ENCODE measurements at places on chromosomes 5 and 9.
A peak's percentile ranks its signal among the peaks of the same experiment; 100 is the strongest.

DNA sequence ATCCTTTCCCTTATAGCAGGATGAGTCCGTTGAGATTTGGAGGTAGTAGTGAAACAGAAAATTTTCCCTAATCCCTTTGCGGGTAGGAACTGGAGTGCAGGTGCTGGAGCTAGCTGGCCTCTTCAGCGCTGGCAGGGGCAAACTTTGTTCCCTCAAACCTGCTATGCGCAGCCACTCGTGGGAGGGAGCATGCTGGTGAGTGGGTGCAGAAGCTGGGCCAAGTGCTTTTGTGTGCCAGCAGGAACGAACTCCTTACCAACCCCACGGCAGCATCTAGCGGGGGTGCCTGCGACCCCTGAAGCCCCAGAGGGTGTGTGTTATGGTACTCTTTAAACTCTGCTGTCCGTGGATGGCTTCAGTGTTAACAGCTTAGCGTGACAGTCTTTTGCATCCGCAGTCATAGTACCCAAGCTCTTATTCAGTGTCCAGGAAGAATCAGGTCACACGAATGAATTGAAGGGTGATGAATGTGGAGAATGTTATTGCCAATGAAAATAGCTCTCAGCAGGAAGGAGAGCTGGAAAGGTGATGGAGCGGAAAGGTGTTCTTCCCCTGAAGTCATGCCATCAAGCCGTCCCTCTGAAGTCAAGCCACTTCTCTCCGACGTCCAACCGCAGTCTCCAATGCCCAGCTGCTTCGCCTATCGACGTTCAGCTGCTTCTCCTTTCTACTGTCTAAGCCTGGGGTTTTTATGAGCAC, 1445.1 kb upstream of the CDH9 start:
- no peak for DNase-seq

GRCh38 chr5:180433032-180433422, 61.2 kb upstream of the CNOT6 start:
- no peak for DNase-seq

GRCh38 chr9:8649160-8649559, 849.6 kb upstream of the DMAC1 start:
- DNase-seq: no peak

- DNase-seq: no peak
Measured at GRCh38 chr5:133846478-133847226, 121.8 kb downstream of the C5orf15 start.

- no peak for DNase-seq
Measured at GRCh38 chr5:73668017-73668416, 42.0 kb downstream of the ARHGEF28 start.

GRCh38 chr5:150103678-150104549, 17.6 kb upstream of the CSF1R start:
- DNase-seq: no peak

- DNase-seq: no peak
Measured at GRCh38 chr5:18305288-18305924, 671.1 kb downstream of the TAF11L14 start.

DNA sequence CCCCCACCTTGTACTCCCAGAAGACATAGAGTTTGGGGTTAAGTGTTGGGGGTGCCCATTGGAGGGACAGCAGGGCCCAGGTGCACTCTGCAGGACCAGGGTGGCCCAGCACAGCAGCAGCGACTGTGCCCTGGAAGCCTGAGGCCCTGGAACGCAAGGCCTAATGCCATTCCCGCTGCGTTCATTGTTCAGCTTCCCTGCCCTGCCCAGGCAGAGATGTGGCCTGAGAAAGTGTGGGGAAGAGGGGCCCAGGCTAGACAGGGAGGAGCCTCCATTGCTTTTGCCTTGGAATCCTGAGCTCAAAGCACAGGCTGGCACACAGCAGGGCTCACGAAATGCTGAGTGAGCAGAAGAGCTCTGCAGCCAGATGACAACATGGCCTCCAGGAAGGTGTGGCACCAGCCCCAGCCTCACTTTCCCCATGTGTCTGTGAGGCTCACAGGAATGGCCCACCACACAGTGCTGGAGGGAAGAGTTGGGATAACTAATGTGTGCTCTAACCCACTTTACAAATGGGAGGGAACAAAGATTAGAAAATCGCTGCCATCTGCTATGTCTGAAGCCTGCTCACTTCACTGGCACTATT, 19.4 kb downstream of the S1PR3 start:
- DNase-seq: no peak

DNA sequence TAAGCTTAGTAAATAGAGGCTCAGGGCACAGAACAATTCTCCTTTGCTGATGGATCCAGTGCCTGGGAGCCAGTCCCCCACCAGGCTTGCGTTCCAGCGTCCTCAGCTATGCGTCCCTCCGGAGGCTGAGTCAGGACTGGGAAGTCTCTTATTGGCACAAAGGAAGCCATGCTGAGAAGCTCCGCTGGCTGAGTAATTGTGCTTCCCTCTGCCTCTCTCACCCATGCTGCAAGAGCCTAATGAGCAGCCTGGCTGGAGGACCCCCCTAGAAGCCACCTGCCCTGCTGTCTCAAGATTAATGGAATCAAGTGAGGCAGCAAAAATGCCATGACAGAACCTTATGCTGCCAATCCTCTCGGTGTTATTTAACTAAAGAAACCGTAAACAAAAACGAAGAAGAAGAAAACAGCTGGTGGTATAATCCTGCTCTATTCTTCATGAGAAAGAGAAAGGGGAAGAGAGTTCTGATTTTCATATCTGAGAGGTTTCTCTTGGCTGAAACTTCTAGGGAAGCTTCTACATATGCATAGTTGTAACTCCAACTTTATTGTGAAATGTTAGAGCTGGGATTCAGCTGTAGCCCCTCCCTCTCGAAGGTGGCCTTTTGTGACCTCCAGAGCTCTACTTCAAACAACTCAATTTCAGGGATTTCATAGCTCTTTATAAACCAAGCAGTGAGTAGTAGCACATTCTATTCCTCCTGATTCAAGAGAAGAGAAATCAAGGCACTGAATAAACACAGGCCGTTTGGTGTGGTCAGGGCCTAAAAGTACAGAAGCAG, 185.4 kb upstream of the SEMA6A start:
- DNase-seq: no peak

GRCh38 chr5:6791031-6791430, 77.8 kb downstream of the TENT4A start:
- no peak for DNase-seq

DNA sequence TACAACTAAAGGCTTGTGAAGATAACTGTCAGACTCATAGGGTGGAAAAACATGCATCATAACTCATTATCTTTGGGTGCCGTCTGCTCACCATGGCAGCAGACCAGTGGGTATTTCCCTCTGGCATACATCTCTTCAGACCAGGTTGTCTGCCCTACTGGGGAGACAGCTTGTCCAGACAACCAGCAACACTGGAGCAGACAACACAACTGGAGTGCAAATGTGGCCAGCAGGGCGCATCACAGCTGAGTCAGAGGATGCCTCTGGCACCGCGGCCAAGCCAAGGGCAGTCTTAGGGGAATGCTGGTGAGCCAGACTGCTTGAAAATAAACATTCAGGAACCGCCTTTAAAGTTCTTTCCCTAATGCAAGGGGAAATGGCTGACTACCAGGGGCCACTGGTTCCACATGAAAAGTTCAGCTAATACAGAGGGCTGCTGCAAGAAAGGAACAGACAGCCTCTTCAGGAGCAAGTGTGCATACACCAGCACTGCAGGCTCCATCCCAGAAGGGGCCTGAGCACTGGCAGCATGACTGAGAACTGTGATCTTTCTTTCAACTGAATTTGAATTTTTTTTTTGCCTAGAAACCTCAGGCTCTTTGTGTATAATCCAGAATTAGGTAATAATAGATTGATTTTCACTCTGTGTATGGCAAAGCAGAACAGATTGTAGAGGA, 77.3 kb downstream of the MAMDC2 start:
- no peak for DNase-seq

DNA sequence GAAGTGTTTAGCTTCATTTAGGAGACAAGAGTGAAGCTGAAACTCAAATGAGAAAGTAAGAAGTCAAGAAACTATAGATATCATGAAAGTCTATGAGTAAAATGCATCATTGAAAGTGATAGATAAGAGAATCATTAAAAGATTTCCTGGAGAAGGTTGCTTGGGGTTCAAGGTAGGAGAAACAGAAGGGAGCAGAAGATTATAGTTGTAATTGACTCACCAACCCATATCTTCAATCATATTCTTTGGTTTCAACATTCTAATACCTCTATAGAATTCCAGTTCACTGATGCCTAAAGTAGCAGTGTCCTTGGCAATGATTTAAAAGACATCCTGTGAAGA, 365.7 kb upstream of the RIOK2 start:
- DNase-seq: no peak

GRCh38 chr9:10917001-10917400, 304.2 kb upstream of the PTPRD start:
- no peak for DNase-seq

DNA sequence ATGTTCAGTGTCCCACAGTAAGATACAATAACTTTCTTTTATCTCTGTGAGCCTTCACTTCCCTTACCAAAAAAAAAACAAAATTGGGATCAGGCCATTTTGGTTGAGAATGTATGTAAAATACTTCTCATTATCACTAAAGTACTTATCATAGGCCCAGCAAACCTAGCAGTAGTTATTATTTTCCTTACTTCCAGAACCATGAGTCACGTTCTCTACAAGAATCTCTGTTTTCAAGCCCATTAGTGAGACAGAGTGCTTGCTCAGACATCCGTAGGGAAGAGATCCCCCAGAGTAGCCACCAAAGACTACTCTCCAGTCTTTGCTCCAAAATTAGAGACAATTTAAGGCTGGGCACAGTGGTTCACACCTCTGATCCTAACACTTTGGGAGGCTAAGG, 103.9 kb upstream of the NR5A1 start:
- no peak for DNase-seq

GRCh38 chr9:90447773-90448172, 194.9 kb downstream of the DIRAS2 start:
- no peak for DNase-seq

GRCh38 chr5:72688916-72689315, 127.5 kb upstream of the TNPO1 start:
- no peak for DNase-seq

- DNase-seq: no peak
Measured at GRCh38 chr5:160369990-160370712, at the start of gene C1QTNF2. TSS of gene C1QTNF2 (minus strand) at chr5:160370626. CDS start at chr5:160355011, 15,615 bp downstream.

GRCh38 chr9:2043243-2043642, 28.1 kb downstream of the SMARCA2 start:
- DNase-seq: no peak

GRCh38 chr9:76162086-76162730, 232.0 kb downstream of the RFK start:
- DNase-seq: no peak

DNA sequence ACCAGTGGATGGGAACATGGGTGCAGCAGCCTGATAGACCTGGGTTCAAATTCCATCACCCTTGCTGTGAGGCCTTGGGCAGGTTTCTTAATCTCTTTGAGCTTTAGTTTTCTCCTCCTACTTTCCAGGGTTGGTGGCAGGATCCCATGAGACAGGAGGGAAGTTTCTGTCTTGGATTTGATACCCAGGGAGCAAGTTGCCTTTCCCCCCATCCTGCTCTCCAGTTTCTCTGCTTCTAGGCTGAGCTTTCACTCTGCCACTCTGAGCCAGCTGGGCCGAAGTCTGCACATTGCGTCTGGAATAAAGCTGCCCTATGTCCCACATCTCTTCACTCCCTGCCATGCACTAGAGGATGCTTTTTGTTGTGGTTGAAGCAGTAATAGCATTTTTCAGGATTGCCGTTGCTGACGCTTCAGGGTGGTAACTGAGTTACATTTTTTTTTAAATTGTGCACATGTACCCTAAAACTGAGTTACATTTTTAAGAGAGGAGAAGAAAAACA, 40.5 kb upstream of the ANGPTL2 start:
- DNase-seq: peak; percentile 44

- DNase-seq: no peak
Measured at GRCh38 chr9:135061441-135061840, 26.0 kb upstream of the OLFM1 start.

Data from hippocampal formation (tissue), 2 donors.